ENCODE measurements at places on chromosomes 4 and X. TPM values are rescaled to one million over a fixed set of nuclear protein-coding genes. Genes with fewer than 3 reads are reported as not detected.

- no peak for DNase-seq
Observed at GRCh38 chr4:140903522-140904475, 147.6 kb upstream of the TBC1D9 start.

- DNase-seq: peak; percentile 59
Observed at GRCh38 chr4:88846206-88846790, 148.7 kb upstream of the NAP1L5 start.

- DNase-seq: no peak
Observed at GRCh38 chr4:102791318-102791835, 30.6 kb upstream of the MANBA start.

DNA sequence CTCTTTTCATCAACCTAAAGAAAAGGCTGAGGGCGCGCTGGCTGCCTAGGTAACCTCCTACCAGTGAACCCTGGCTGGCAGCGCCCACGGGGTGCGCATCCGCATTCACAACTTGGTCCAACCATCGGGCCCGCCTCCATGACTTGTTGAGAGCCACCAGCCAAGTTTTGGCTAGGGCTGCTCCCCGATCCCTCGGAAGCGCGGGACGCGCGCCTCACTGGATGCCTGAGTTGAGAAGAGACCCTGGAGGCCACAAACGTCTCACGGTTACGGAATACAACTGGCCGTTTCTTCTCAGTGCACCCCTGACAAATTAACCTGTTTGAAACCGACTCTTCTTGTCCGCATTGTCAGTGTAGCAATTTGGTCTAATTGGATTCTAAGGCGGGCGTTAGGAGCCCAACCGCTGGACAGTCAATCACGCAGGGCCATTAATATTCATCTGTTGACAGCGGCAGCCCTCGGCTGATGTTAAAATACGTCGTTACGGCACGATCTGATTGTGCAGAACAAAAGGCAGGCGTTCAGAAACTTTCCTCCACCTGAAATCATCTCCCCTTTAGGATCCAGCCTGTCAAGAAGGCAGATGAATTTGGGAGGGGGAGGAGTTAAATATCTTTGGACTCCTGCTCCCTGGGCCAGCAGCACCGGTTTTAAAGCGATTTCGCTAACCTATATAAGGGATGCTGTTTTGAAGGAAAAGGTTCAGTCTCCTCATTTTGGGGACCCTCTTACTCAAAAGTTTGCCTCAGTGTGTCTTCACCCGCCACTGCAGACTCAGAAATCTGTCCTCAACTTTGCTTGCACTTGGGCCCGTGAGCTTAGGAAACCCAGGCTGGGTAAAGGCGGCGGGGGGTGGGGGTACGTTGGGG is 1.2 kb downstream of the GPC3 start:
- DNase-seq: no peak

GRCh38 chr4:142293536-142293935 is 552.6 kb downstream of the INPP4B start:
- no peak for DNase-seq

GRCh38 chrX:153824348-153824747 is 6.0 kb downstream of the PDZD4 start:
- DNase-seq: no peak

- DNase-seq: no peak
Observed at GRCh38 chr4:176291748-176292147, 22.7 kb upstream of the ASB5 start.

GRCh38 chr4:103137446-103137827 is 37.8 kb upstream of the BDH2 start:
- peak; percentile 84 for DNase-seq

- no peak for DNase-seq
Observed at GRCh38 chr4:100936661-100937375, 410.5 kb downstream of the PPP3CA start.

DNA sequence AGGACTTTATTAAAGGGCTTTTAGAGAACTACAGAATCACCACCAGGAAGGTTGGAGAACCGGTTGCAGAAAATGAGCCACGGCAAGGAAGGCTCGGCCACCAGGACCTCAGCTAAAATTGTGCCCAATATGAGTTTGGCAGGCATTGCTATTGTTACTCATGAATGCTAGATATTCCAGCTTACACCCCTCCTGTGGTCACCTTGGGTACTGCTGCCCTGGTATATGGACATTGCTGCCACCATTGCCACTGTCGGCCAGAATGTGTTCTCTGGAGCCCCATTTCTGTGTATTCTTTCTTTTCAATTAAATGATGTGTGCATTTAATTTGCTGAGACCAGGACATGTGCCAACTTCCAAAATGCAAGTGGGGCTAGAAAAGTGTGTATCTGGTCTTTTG is 626.7 kb upstream of the BOD1L1 start:
- DNase-seq: peak; percentile 48

DNA sequence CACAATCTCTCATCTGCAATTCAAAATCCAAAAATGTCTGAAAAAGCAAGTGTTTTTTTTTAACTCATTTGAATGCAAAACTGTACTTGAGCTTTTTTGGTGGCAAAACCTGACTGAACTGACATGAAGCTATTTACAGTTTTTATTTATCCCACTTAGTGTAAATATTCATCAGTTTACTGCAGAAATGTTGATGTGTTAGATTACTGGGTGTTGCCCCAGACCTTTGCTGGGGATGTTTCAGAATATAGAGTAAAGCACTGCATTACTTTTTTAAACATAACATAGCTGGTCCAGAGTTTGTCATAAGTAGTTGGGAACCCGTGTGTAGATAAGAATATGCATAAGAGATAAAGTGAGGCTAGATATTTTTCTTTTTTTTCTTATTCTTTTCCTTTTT is 27.3 kb downstream of the PTPN13 start:
- no peak for DNase-seq

DNA sequence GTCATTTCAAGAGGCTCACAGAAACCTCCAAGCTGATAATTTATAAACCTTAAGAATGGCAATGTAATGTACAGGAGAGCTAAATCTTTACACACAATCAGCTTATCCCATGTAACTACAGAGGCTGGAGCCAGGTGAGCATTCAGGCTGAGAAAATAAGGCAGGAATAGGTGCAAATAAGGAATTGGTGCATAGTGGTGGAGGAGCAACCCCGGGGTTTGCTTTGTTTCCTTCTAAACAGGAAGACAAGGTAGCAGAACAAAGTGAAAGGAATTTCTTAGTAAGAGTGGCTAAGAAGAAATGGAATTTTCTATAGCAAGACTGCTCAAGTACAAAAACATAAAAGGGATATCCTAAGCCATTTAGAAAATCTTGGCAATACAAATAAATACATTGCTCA is 82.4 kb downstream of the NR3C2 start:
- no peak for DNase-seq

DNA sequence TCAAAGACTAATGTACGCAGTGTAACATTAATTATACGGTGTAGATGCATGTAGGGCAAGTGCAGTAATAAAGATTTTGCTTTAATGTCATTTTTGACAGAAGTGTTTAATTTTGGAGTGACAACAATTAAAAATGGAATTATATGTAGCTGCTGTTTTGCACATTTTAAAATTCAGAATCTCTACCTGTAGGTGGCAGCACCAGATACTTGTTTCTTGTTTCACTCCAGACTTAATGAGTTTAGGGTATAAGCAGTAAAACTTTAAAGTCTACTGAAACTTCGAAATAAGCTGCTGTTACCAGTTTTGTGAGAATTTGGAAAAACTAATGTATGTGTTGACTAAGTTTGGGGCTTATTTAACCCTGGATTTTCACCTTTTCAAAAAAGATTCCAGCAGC is 144.9 kb downstream of the POLA1 start:
- peak; percentile 21 for DNase-seq

- no peak for DNase-seq
Observed at GRCh38 chr4:104235967-104236366, 258.7 kb downstream of the CXXC4 start.

DNA sequence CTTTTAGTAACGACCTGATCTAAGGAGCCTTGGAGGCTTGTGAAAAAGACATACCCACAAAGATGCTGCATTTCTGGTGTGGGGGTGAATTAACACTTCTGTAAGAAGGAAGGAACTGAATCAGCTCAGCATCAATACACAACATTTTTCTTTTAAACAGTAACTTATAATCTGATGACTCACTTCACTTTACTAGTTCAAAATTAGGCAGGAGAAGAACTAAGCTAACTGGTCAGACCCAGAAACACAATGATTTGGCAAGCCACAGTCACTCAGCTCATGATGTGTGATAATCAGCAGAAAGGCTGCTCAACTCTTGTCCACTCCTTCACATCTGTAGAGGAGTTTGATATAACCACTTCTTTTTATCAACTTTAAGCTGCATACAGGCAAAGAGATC is 4.6 kb downstream of the MMAA start:
- DNase-seq: peak; percentile 50

- no peak for DNase-seq
Observed at GRCh38 chrX:1466971-1467561, 14.4 kb upstream of the ASMTL start.

DNA sequence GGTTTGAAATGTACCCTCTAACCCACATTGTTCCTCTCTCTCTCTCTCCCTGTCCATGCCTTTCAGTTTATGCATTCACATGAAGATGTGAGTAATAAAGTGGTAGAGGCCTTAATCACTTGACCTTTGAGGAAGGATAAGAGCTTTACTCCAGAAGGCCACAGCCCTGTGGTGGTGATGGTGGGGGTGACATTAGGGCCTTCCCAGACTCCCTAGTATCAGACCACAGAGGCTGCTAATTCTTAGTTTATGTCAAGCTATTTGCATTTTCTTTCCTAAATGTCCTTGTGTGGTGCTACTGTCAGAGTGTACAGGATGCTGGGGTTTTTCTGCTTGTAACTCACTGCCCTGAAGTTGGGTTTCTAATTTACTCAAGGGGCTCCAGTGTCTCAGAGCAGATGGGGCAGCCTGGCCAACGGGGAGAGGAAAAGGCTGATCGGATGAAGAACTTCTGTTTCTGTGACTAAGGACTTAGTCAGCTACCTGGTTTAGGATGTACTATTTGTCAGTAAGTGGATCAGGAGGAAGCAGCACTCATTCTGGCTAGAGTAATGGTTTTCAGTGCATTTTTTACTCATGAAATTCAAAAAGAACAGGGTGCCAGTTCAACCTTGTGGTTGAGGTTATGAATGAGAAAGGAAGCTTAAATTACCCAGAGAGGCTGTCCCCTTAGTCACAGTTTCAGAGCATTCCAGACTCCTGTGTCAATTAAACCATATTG is 509.6 kb upstream of the DIPK2B start:
- DNase-seq: peak; percentile 95

- DNase-seq: no peak
Observed at GRCh38 chrX:42951747-42952146, 173.8 kb upstream of the PPP1R2C start.

DNA sequence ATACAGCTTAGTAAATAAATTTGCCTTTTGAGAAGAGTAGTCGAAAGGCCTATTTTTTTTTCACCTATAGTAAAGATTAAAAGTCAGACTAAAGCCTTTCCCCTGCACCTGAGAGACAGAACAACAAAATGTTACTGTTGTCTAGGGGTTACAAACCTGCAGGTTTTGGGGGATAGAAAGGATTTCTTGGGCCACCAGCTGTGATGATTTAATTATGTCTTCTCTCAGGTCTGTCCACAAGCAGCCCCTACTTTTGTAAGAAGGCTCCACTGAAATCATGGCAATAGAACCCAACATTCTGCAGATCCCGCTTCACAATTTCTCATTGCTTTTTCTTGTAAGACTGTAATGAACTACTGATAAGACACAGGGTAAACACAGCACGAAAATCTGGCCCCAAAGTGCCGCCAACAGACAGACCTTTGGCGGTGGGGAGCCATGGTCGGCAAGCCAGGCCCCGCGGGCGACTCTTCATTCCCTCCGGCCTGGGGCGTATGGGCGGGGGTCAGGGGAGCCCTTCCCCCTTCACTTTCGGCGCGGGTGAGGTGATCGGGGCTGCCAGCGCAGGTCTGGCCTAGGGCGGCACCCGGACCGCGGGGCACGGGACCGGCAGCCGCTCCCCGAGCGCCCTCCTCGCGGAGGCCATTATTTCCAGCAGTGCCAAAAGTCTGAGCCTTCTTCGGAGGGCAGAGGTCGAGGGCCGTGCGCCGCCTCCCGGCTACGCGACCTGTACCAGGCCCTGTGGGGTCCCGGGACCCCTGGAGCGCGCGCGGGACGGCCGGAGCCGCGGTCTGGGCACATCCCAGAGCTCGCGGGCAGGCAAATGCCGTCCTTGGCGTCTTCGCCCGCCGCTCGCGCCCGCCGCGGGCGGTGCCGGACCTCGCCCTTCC is 812 bp upstream of the KDM6A start:
- no peak for DNase-seq

DNA sequence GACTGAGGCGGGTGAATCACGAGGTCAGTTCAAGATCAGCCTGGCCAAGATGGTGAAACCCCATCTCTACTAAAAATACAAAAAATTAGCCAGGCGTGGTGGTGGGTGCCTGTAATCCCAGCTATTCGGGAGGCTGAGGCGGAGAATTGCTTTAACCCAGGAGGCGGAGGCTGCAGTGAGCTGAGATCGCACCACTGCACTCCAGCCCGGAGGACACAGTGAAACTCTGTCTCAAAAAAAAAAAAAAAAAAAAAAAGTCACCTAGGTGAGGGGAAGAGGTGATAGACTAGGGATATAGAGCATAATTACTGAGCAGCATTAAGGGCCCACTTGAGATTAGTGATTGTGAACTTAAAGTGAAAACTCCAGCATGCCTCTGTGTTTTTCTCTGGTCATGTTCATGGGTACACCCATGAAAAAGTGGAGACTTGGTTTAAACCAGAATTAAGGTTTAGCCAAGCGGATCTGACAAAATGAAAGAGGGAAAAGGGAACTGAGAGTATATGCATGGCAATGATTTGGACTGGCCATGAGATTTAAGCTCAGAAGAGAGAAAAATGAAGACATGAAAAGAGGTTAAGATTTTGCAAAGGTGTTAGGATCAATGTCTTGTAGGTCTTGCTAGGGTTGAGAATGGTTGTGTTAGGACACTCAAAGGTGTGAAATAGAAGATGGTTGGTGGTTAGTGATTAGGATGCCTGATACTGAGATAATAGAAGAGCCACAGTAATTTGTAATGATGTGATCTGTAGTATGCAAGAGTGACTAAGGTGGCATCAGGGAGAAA is 105.0 kb downstream of the RAB28 start:
- DNase-seq: no peak

GRCh38 chr4:52195869-52196268 is 144.8 kb downstream of the SPATA18 start:
- no peak for DNase-seq

DNA sequence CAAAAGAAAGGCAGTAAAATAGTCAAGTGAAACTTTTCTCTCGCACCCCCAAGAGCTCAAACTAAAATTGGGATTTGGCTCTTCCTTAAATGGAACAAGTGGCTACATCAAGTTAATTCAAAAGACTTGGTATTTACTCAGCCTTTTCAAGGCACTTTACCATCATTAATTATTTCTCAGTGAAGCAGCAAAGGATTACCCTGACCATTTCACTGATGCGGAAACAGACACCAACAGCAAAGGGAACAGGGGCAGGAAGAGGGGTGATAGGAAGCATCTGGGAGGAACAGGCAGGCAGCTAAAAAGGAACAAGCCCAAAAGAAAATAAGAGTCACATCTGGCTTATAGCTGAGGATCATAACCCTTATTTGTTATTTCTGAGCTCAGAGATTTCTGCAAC is 2.7 kb downstream of the SCML2 start:
- no peak for DNase-seq

NUDT10 gene
- 0.79 TPM for total RNA-seq

CT45A10 gene
- total RNA-seq: not detected

ETDB gene
- not detected for total RNA-seq

USP46 gene
- total RNA-seq: 17.2 TPM

ASB5 gene
- total RNA-seq: not detected

All from bronchial epithelial cell (primary cell).